A549 treated with ZK216348 at 1 μM for 4 hours (cell line): ENCODE measurements at places on chromosomes 3 and 15. TPM values are rescaled to one million over a fixed set of nuclear protein-coding genes. Genes with fewer than 3 reads are reported as not detected.

Gene UBAP1L
- total RNA-seq, result 0.29 to 1.3 TPM (median 0.88 TPM) in 5 replicates

Gene CGNL1
- total RNA-seq, result 0.71 to 1.1 TPM (median 0.85 TPM) in 5 replicates

Gene SERPINI2
- not detected in 5 replicates for total RNA-seq

Gene CCDC39
- not detected in 5 replicates for total RNA-seq

Gene UPK1B
- total RNA-seq, result 8.1 to 16.0 TPM (median 13.6 TPM) in 5 replicates

Gene NKIRAS1
- total RNA-seq, result 7.9 to 10.7 TPM (median 9.5 TPM) in 5 replicates

Gene LZTFL1
- 15.4 to 17.7 TPM (median 16.9 TPM) in 5 replicates for total RNA-seq

Gene HTR3E
- not detected in 5 replicates for total RNA-seq

Gene CMTM7
- 30.8 to 36.4 TPM (median 35.6 TPM) in 5 replicates for total RNA-seq

Gene SOX2
- 0.52 to 0.72 TPM (median 0.60 TPM) in 5 replicates for total RNA-seq

Gene C3orf33
- total RNA-seq, result 4.3 to 7.5 TPM (median 6.5 TPM) in 5 replicates

Gene FRMD4B
- total RNA-seq, result 0.56 to 1.3 TPM (median 0.78 TPM) in 5 replicates

Gene WDR72
- 4.2 to 6.9 TPM (median 6.7 TPM) in 5 replicates for total RNA-seq

Gene FETUB
- total RNA-seq, result 0.14 to 0.34 TPM (median 0.28 TPM) in 3 of 5 replicates, not detected in the others

Gene IQCB1
- 9.6 to 13.6 TPM (median 10.2 TPM) in 5 replicates for total RNA-seq

Gene MEIS2
- 9.2 to 10.1 TPM (median 9.9 TPM) in 5 replicates for total RNA-seq

Gene MBD4
- 18.6 to 28.3 TPM (median 22.9 TPM) in 5 replicates for total RNA-seq

Gene C2CD4A
- 0.09 to 0.18 TPM (median 0.15 TPM) in 4 of 5 replicates, not detected in the other for total RNA-seq

Gene SLC9C1
- not detected in 5 replicates for total RNA-seq

Gene GLDN
- total RNA-seq, result not detected in 5 replicates

Gene PLA1A
- 0.21 to 0.38 TPM (median 0.21 TPM) in 5 replicates for total RNA-seq

Gene GOLGA8G
- not detected in 5 replicates for total RNA-seq

Gene GRM7
- not detected in 5 replicates for total RNA-seq
